NCI-H1436 (cell line): ENCODE measurements at places on chromosomes 12 and 14.

DNA sequence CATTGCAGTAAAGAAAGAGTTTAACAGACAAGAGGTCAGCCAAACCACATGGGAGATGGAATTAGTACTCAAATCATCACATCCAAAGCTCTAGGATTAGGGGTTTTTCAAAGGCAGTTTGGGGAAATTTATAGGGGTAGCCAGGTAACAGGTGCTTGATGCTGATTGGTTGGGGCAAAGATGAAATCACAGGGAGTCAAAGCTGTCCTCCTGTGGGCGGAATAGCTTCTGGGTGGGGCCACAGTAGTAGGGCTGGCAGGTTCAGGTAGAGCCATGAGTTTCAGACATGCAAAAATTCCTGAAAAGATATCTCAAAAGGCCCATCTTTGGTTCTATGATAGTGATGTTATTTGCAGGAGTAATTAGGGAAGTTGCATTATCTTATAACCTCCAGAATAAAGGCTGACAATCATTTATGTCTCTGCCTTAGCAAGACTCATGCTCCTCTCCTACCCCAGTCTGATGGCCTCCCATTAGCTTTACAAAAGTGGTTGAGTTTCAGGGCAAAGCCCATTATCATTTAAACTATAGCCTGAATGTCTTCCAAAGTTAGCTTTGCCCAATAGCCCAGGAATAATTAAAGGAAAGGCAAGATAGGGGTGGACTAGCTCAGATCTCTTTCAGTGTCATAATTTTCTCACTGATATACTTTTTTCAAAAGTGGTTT lies 42.1 kb upstream of the CNTN1 start:
- no peak for DNase-seq

DNA sequence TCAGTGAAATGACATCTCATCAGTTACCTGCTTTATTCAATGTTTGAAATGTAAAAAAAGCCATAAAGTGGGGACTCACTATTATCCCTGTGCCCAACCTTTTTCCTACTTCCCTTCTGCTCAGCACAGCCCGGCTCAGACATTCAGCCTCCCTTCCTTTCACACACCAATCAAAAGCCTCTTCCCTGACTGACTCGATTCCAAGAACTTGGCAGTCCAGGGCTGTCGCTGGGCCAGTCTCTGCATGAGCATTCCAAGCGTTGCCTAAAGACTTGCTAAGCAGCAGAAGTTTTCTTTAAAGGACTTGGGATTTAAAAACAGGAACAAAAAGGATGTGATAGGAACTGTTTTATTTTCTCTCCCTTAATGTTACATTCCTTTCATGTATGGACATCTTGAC lies 22.7 kb downstream of the ITPR2 start:
- no peak for DNase-seq

GRCh38 chr14:75643985-75644384 lies 16.7 kb downstream of the ERG28 start:
- no peak for DNase-seq

- no peak for DNase-seq
Observed at GRCh38 chr12:109861689-109862314, 18.5 kb downstream of the GLTP start.

- no peak for DNase-seq
Observed at GRCh38 chr14:100212476-100213333, 26.2 kb upstream of the YY1 start.
